ENCODE measurements at places on chromosomes 12 and 14. TPM values are rescaled to one million over a fixed set of nuclear protein-coding genes. Genes with fewer than 3 reads are reported as not detected.

GRCh38 chr12:130713581-130713991, 2.5 kb downstream of the RIMBP2 start:
- DNase-seq, result peak; percentile 40

GRCh38 chr14:93135399-93135798, 19.7 kb upstream of the ITPK1 start:
- no peak for DNase-seq

DNA sequence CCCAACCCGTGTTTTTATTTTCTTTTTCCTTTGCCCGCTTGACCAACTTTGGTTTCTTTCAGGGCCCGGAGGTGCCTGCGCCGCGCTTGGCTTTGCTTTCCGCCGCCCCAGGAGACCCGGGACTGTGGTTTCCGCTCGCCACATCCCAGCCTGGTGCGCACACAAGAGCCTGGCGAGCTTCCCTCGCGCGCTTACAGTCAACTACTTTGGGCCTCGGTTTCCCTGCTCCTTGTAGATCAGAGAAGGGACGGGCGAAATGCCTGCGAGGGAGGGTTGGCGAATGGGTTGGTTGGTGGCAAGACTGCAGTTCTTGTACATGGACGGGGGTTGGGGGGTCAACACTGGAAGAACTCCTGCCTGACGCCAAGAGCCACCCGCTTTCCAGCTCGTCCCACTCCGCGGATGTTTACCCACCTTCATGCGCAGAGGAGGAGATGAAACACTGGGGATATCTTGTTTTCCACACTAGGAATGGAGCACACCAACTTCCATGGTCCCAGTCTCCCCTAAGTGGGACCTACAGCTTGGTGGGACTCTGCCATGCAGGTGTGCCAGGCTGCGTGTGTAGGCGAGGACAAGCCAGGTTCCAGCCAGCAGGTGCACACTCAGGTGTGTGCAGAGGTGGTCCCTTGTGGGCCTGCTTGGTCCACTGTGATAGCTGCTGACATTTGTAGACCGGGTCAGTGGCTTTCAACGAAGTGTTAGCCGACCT, 16.6 kb upstream of the TBX3 start:
- peak; percentile 45 for DNase-seq

DNA sequence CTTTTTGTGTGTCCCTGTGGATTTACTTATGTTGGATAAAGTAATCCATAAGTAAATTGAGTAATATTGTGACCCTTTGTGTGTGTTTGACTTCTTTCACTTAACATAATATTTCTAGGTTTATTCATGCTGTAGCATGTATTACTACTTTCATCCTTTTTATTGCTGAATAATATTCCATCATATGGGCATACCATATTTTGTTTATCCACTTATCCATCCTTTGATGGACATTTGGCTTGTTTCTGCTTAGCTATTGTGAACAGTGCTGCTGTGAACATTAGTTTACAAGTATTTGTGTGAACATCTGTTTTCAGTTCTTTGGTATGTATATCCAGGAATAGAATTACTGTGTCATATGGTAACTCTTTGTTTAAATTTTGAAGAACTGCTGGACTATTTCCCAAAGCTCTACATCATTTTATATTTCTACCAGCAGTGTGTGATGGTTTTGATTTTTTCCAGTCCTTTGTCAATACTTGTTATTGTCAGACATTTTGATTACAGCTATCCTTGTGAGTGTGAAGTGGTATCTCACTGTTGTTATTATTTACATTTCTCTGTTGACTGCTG, 25.2 kb downstream of the G2E3 start:
- no peak for DNase-seq

DNA sequence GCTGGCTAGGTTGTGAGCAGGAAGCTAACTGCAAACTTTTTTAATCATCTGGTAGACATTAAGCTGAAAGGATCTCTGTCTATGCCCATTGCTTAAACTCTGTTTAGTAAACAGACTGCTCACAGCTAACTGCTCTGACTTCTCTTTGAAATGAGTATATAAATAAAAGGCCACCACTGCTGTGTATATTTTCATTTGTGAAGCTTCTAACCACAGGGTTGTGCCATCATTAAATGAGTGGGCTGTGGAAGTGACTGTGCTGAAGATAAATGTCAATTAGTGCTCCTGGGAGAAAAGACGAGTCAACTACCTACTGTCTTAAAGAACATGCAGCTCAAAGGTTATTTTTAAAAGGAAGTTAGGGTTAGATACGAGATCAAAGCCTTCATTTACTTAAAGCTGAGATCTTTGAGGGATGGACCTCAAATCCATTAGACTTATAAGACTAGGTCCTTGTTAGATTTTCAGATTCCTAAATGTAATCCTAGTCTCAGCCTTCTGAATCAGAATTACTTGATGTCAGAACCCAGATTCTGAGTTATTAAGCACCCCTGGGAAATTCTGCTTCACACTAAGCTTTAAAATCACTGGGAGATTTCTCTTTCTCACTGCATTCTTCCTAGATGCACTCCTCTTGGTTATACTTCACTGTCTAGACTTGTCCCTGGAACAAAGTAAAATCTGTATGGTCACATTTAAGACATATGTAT, 213.1 kb upstream of the FLRT2 start:
- DNase-seq, result no peak

- no peak for DNase-seq
Observed at GRCh38 chr12:11651785-11652184, 2.3 kb downstream of the ETV6 start.

GRCh38 chr12:49967777-49968250, 4.9 kb upstream of the AQP6 start:
- DNase-seq, result no peak

- DNase-seq, result peak; percentile 72
Observed at GRCh38 chr12:130783110-130783715, 55.8 kb downstream of the STX2 start.

The BRF1 gene
- total RNA-seq, result 27.0 TPM

The C3AR1 gene
- not detected for total RNA-seq

The CLIP1 gene
- 20.1 TPM for total RNA-seq

All from H9 (cell line).